Naive thymus-derived CD4-positive, alpha-beta T cell (primary cell): ENCODE measurements at places on chromosomes 6 and 20.

- DNase-seq = no peak
Observed at GRCh38 chr6:79441192-79441591, 96.0 kb downstream of the LCA5 start.

DNA sequence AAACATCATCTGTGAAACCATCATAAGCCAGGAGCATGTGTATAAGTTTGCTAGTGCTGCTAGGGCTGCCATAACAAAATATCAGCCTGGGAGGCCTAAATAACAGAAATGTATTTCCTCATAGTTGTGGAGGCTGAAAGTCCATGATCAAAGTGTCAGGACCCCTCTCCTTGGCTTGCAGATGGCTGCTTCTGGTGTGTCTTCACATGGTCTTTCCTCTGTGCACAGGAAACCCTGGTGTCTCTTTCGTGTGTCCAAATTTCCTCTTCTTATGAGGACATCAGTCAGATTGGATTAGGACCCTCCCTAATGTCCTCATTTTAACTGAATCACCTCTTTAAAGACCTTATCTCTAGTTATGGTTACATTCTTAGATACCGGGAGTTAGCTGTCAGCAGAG is 6.2 kb upstream of the CITED2 start:
- no peak for DNase-seq

GRCh38 chr6:16921399-16922110 is 160.3 kb upstream of the ATXN1 start:
- no peak for DNase-seq

DNA sequence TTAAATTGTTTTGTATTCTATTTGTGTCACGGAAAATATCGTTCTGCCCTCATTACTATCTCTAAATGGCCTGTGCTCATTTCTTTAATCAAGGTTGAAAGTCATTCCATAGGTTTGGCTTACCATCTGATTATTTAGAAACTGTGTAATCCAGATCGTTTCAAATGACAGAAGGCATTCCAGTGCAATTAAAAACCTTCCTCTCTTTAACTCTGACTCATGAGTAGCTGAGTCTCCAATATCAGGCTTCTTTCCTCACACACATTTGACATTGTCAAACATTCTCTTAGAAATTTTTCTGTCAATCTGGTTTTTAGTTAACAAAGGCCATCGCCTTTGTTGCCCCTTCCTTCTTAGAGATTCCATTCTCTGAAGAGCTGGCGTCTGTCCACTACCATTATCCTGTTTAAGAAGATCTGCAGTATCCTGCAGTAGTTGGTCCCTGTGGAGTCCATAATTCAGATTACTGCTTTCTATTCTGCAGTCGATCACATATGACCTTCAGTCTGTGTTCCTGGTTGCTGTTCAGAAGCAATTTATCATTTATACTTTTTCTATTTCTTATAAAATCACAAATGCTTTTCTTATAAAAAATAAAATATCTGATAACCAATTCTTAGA is 3.9 kb upstream of the TRDN start:
- no peak for DNase-seq

DNA sequence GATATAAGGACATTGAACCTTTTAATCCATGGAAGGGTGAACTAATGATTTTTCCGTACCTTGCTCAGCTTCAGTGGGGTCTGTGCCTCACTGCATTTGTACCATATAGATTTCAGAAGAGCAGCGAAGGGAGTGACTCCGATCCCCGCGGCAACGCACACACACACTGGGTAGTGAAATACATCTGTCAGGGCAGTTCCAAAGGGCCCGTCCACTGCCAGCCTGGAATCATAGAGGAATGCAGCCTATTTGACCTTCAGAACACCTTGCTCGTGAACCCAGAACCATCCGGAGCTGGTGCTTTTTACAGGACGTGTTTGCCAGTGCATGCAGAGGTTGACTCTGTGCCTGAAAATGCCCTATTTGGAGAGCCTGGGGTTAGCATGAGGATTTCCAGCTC is 33.0 kb downstream of the NOX3 start:
- DNase-seq = no peak

- DNase-seq = peak; percentile 17
Observed at GRCh38 chr6:106360989-106361430, 493 bp downstream of the CRYBG1 start.

- DNase-seq = no peak
Observed at GRCh38 chr6:161057103-161058091, 65.8 kb downstream of the MAP3K4 start.

DNA sequence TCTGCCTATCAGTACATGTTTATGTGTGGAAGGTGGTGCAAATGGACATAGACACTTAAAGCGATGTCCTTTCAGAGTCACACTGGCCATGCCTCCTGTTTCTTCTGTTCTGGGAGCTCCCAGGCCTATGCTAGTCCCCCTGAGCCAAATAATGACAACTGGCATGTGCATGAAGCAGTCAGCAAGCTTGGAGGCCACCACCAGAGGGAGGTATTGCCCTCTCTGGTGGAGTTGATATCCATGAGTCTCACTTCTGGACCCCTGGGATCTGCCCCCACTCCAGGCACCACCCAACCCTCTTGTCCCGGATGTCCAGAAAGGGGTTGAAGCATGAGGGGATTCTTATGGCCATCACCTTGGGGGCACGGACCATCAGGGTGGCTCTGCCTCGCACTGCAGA is 172.2 kb downstream of the AIG1 start:
- DNase-seq = no peak

DNA sequence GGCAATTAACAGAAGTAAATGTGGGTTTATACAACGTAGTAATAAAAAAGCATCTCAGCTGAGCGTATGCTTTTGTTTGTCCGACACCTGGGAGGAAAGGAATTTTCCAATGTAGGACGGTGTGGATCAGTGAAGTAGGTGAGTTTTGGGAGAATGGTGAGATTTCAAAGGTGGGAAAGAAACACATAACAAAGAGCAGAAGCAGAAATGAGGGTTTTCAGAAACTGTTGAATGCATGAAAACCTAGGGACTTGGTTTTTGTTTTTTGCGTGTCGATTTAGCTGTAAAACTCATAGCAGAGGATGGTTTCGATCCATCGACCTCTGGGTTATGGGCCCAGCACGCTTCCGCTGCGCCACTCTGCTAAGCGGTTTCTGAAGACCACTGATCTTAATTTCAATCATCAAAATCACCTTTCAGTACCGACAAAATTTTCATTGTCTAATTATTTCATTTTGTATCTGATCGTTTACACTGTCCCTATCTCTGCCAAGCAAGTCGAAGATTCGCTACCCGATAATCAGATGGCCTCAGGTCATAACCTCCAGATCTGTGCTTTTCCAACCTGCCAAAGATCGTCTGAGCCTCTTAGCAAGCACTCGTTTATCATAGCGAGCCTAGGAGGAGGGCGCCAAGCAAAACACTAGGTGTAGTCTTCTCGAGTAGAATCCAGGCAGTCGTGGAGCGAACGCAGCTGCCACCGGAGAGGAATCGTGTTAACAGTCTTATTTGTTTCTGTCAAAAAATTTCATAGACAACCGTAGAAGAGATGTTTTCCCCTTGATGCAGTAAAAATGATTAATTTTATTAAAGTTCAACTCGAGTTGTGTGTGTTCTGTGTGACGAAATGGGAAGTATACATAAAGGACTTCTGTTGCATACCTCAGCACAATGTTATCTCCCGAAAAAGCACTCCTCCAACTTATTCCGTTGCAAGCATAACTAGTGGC is 20.9 kb upstream of the POM121L2 start:
- DNase-seq = peak; percentile 69

DNA sequence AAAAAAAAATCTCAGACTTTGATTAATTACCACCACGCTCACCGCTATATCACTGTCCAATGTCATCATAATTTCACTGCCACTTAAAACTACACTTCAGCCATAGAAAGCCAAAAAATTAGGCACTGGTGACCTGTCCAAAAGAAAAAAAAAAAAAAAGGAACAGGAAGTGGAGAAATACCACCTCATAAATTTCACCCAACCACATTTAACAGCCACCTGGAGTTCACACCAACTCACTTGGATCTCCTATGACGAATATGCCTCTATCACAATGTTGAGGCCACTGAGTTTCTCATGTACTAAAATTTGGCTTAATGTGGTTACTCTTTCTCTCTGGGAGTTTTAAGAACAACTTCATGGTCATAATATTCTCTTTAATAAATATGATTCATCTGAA is 237.5 kb upstream of the RSPO3 start:
- DNase-seq = no peak

- DNase-seq = no peak
Observed at GRCh38 chr20:33165416-33166055, 2.4 kb upstream of the BPIFA2 start.

GRCh38 chr20:45283551-45284057 is 23.0 kb upstream of the RBPJL start:
- no peak for DNase-seq

GRCh38 chr6:163527291-163527690 is 112.8 kb downstream of the QKI start:
- DNase-seq = no peak

- peak; percentile 16 for DNase-seq
Observed at GRCh38 chr6:147508042-147508865, at the start of gene SAMD5. TSS of gene SAMD5 (plus strand) at chr6:147508690. CDS start at chr6:147508929, 239 bp downstream.

- no peak for DNase-seq
Observed at GRCh38 chr6:157879034-157879872, 56.2 kb downstream of the SNX9 start.

- no peak for DNase-seq
Observed at GRCh38 chr6:39599973-39600372, 125.2 kb downstream of the KIF6 start.

- no peak for DNase-seq
Observed at GRCh38 chr6:34544776-34545471, 11.2 kb downstream of the SPDEF start.

DNA sequence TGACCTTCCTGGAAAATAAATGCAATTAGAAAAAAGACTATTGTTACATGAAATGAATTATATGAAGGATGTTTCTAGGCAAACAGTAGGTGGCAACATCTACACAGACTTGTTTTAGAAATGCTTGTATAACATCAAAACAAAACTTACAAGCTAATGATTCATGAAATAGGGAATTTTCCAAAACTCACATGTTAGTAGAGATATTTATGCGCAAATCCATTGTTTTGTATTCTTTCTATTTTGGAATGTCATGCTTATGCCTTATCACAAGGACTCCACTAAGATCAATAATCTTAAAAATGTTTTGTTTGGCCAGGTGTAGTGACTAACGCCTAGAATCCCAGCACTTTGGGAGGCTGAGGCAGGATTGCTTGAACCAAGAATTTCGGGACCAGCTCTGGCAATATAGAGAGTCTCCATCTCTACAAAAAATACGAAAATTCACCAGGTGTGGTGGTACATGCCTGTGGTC is 32.3 kb upstream of the LGSN start:
- DNase-seq = peak; percentile 4

- DNase-seq = peak; percentile 33
Observed at GRCh38 chr6:42100029-42100901, 42.2 kb downstream of the C6orf132 start.

DNA sequence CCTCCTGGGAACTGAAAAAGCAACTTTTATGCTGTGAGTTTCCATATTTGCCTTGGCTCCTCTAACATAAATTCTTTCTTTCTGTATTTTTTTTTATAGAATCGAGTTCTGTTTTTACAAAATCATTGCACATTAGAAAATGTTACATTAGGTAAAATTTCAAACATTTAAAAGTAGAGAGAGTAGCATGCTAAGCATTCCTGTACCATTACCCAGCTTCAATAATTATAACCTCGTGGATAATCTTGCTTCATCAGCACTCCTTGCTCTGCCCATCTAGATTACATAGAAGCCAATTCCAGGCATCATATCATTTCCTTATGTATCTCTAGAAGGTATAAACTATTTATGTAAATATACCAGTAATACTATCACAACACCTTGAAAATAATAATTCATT is 15.4 kb upstream of the FBXO30 start:
- DNase-seq = no peak

- DNase-seq = peak; percentile 14
Observed at GRCh38 chr6:156391061-156391672, 386.0 kb upstream of the ARID1B start.

- DNase-seq = peak; percentile 40
Observed at GRCh38 chr6:35718911-35719381, 17.9 kb upstream of the ARMC12 start.
